ENCODE measurements at places on chromosomes 7 and 10.

DNA sequence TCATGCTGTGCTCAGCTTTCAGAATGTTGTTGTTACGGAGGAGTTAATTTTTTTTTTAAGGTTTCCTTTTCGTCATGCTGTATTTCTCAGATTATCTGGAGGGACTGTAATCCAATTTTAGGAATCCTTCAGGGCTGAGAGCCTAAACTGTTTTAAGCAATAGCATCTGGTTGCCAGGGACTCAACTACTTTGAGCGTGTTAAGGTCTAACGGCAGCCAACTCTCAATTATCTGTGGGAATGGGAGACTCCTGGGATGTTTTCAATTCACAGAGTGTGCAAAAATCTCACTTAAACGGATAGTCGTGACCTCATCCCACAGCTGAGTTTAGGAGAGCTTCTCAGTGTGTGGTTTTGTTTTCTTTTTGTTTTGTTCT, 291.7 kb downstream of the AUTS2 start:
- no peak for DNase-seq

DNA sequence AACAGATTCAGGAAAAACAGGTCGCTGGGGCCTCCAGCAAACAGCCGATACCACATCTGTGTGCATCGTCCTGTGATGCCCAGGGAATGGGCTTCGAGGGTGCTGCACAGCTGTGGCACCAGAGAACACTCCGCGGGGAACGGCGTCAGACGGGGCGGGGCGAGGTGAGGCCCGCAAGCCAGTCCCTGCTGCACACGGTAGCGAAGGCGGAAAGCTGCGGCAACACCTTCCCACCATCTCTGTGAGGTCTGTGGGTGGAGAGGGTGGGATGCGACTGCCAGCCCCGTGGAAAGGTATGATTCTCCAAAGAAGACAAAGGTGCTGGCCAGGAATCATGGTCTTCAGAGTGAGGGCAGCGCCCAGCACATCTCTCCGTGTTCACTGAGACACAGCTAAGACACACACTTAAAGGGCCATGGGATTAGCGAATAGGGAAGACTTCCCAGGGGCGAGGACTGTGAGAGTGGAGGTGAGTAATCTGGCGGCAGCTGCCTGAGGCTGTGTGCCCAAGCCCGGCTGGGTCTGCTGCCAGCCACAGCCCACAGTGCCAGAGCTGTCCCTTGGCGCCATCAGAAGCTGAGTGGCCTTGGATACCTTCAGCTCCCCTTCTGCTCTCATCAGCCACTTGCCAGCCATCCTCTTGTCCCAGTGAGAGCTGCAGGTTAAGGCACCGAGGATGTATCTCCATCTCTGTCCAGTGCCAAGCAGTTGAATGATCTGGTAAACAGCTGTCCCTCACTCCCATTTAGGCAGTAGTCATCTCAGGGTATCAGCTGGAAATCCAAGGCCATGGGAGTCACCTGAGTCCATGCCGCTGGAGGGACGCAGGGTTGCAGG, 17.6 kb downstream of the PRKAG2 start:
- DNase-seq: no peak

DNA sequence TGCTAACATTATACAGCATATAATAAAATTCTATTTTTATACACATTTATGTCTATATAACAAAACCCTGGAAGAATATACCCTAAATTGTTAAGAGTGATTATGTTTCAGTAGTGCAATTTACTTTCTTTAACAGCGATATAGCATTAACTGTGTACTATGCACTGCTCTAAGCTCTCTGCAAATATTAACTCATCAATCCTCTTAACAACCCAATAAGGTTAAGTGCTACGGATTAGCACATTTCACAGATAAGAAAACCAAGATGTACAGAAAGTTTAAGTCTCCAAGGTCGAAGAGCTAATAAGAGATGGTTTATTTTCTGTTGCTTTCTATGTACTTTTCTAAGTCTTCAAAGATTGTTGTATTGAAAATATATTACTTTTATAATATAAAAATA, 95.8 kb downstream of the SEMA3C start:
- DNase-seq: no peak

GRCh38 chr7:149468208-149468607, 7.3 kb upstream of the ZNF777 start:
- no peak for DNase-seq

DNA sequence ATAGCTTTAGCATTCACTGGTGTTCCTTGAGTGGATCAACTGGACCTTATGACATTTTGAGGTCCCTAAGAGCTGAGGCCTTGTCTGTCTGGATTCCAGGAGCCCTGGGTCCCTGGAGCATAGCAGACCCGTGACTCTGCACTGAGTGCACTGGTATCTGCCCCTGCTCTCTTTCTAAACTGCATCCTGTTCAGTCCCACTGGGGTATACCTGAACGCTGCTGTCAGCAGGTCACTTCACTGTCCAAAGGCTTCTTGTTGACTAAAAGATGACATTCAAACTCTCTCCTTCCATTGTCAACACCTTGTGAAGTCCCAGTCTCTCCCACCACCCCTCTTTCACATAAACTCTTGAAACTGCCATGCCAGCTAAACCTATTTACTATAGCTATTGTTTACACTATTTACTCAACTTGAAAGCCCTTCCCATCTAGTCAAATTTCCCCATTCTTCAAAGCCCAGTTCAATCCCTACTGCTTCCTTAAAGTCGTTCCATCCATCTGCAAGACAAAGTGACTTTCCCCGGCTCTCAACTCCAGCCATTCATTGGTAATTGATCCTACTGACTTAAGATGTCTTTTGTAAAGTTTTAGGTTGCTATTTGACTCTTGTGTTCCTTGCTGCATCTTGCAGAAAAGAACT, 523.3 kb downstream of the KCNMA1 start:
- DNase-seq: no peak

GRCh38 chr7:30202671-30203070, 67.9 kb downstream of the MTURN start:
- DNase-seq: no peak

DNA sequence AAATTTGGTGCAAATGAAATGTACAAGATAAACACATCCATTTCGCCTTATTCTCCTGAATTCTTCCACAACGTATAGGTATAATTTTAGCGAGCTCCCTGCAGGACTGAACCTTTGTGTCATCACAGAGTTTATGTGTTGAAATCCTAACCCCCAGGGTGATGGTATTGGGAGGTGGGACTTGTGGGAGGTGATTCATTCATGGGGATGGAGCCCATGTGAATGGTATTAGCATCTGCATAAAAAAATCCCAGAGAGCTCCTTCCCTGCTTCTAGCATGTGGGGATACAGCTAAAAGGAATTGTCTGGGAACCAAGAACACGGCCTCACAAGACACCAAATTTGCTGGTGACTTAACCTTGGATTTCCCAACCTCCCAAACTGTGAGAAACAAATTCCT, 741.4 kb upstream of the VSTM2A start:
- no peak for DNase-seq

DNA sequence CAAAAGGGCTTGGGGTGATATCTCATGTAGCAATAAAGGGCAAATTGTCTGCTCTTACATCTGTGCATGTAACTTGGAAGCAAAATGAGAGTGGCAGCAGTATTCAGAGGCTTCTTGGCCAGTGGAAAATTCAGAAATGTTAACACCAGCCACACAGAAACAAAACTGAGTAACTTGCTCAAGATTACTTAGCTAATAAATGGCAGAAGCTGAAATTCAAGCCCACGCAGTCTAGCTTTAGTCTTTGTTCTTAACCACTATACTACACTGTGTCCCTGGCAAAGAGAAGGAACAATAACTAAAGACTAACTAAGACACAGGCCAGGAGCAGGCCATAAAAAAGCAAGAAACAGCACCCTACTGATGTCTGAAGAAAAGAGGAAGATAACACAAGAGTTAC, 185.9 kb upstream of the ASAH2 start:
- DNase-seq: no peak

DNA sequence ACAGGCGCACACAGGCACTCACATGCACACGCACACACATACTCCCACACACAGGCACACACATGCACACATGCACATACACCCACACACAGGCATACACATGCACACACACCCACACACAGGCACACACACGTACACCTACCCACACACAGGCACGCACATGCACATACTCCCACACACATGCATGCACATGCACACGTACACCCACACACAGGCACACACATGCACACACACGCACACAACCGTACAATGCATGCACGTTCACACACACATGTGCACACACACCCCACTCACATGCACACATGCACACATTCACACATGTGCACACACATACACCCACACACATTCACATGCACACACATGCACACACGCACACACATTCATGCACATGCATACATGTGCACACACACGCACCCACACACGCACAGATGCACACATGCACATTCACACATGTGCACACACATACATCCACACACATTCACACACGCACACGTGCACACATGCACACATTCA, 59.3 kb downstream of the MKI67 start:
- DNase-seq: no peak

- DNase-seq: no peak
Observed at GRCh38 chr7:158880973-158881372, 24.6 kb downstream of the DYNC2I1 start.

GRCh38 chr10:103870516-103870915, 15.1 kb upstream of the SH3PXD2A start:
- no peak for DNase-seq

DNA sequence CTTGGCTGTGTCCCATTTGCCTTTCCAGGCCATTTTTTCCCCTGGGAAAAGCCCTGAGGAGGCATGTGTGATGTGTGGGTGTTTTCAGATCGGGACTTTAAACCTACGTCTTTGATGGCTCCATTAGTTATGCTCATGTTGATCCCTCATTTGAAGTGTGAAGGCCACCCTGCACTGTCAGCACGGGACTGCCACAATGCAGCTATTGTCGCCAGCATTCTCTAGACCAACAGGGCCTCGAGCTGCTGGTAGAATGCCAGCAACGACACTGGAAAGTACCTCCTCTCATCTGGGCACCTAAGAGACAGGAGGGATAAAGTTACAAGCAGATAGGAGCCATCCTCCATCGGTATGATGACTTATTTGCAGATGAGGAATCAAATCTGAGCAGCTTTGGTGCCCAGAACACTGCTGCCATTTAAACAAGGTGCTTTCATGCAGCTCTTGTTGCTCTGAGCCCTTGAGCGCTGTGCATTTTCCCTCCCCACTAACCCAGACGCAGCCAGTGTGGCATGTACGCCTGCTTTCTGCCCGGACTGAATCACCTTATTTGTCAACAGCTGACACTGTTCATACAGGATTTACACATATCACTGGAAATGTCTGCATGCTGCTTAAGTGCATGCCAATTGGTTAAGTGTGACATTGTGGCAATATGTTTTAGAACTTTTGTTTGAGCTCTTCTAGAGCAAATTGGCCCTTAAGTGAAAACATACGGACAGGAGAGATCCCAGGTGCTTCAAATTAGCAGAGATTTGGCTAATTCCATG, 175.0 kb upstream of the PITRM1 start:
- DNase-seq: peak; percentile 20

DNA sequence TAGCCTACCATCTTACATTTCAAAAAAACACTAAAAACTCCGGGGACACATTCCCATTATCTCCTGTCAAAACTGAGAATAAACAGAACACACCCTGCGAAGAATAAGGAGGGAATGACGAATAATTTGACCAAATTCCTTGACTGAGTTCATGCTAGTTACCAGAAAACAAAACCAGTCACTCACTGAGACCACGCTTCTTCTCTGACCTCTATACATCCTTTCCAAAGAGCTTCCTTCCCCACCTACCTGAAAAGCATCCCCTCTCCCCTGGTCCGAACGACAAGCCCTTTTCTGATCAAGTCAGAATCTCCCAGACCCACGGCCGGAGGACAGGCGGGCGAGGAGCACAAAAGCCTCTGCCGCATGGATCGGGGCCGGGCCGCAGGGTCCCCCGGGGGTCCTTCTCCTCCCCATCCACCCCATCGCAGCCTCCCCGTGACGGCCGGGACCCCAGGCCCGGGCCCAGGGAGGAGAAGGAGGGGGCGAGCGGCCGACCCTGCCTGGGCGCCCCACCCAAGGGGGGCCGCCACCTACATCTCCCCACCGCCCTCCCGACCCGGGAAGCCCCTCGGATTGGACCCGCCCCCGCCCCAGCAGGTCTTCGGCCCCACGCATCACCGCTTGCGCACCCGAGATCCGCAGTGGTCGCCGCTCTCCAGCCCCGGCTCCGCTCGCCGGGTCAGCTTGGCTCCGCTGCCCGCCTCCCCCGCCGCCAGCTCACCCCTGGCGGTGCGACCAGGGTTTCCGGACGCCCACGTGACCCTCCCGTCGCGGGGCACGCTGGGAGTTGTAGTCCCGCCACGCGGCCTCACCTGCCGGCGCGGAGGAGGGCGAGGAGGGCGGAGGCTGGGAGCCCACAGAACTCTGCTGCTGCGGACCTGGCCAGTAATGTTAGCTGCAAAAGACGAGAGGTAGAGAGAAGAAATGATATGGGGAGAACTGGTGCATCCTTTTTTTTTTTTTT, at the start of gene SLC37A3:
Gene SLC37A3, minus strand, starts transcription at position 747 of the 967 bp plus-strand sequence. CDS start 16,004 bp downstream, outside the sequence.
- DNase-seq: peak; percentile 86

GRCh38 chr7:147443942-147444341, 1146.6 kb upstream of the C7orf33 start:
- DNase-seq: no peak

GRCh38 chr10:24251547-24251946, 42.6 kb downstream of the KIAA1217 start:
- no peak for DNase-seq

GRCh38 chr7:142894985-142895593, 9.5 kb upstream of the TRPV6 start:
- no peak for DNase-seq

- no peak for DNase-seq
Observed at GRCh38 chr10:26468291-26468690, 30.1 kb downstream of the APBB1IP start.

DNA sequence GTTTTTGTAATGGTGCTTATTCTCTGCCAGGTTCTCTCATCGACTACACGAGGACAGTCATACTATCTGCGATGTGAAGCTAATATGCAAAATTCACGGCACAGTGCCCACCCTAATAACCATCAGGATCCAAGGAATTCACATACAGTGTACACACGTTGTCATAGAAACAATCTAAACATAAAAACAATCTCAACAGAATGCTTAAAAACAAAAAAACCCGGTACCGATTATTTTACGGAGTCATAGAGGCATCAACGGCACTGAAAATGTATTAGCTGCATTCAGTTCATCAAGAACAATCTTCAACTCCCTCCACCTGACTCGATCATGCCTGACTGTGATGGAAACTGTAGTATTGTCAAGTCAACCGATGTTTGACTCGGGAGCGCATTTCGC, 628 bp downstream of the MRPS33 start:
- no peak for DNase-seq

GRCh38 chr7:117896339-117896738, 23.1 kb upstream of the CTTNBP2 start:
- no peak for DNase-seq

GRCh38 chr7:27650283-27650682, 12.4 kb downstream of the HIBADH start:
- DNase-seq: no peak

DNA sequence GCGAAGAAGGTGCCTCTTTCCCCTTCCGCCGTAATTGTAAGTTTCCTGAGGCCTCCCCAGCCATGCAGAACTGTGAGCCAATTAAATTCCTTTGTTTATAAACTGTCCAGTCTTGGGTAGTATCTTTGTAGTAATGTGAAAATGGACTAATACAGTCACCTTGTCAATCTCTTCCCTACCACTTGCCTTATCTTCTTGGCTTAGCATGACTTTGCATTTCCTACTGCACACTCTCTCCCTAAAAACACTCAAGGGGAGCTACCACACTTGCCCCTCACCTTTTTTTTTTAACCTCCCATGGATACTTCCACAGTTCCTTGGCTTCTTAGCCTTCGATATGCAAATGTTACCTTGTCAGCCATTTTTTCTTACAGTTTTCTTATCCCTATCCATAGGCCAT, 7.4 kb upstream of the CDK6 start:
- DNase-seq: no peak

- DNase-seq: no peak
Observed at GRCh38 chr7:36895192-36895591, 170.9 kb upstream of the AOAH start.

GRCh38 chr10:93039721-93040120, 20.9 kb upstream of the CYP26C1 start:
- DNase-seq: peak; percentile 73

Measured in T47D (cell line).